Stimulated activated naive CD8-positive, alpha-beta T cell treated with anti-CD3 and anti-CD28 coated beads, Interleukin-15, Interleukin-2, amounts not matched to agents 100 U/mL and 50 U/mL, for 24 hours (primary cell): ENCODE measurements at places on chromosomes 6 and 20.

- no peak for DNase-seq
These were observed 26.4 kb downstream of the DZANK1 start for GRCh38 chr20:18440403-18440802.

- DNase-seq, result no peak
These were observed 21.8 kb downstream of the FOXA2 start for GRCh38 chr20:22562620-22563019.

DNA sequence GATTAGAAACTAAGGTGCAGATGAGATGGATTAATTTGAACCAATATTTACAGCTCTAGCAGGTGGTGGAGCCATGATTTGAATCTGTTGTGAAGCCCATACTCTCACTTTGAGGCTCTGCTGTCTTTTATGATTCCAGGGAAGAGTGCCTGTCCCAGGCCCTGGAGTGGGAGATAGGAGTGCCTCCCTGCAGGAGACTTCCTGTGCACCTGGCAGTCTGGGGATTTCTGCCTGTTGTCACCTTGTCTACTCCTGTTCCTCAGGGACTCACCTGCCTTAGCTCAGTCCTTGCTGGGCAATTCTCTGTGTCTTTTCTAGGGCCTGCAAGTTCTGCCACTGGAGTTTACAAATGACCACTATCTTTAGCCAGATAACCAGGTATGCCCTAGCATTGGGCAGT lies 46.3 kb downstream of the SCAND1 start:
- no peak for DNase-seq

GRCh38 chr6:143264379-143264778 lies 186.1 kb downstream of the ADAT2 start:
- DNase-seq, result no peak

- no peak for DNase-seq
These were observed 76.2 kb downstream of the MAP3K4 start for GRCh38 chr6:161067749-161068148.

DNA sequence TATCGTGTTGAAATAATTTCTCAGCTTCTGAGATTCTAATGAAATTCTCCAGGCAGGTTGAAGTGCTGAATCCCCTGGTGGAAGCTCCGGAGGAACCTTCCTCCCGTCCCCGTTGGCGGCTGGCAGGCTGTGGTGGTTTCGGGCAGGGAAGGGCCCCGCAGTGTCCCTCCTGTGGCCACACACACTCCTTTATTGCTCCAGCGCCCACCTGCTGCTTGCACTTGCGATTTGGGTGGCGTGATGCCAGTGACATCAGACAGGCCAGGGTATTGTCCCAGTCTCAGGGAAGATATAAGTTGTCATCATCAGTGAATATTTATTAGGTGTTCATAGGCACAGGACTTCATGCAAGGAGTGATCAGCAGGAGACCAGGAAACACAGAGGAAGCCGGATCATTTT lies 530.4 kb downstream of the QKI start:
- DNase-seq, result no peak

GRCh38 chr6:45619211-45619760 lies 241.6 kb upstream of the SUPT3H start:
- no peak for DNase-seq

DNA sequence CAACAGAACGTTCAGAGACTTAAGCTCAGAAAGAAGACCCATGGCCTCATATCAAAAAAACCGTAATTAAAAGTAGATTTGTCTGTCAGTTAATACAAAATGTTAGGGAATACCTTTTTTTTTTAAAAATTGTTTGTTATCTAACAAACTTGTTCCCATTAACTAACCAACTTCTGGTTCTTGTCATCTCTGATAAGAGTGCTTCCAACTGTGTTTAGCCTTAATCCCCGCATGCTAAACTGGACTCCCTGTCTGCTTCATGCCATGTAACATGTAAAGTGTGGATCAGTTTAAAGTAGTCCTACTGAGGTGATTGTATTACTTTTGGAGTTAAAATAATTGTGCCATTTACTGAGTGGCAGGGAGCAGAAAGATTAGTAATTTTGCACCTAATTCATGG lies 6.3 kb downstream of the JARID2 start:
- DNase-seq, result no peak

DNA sequence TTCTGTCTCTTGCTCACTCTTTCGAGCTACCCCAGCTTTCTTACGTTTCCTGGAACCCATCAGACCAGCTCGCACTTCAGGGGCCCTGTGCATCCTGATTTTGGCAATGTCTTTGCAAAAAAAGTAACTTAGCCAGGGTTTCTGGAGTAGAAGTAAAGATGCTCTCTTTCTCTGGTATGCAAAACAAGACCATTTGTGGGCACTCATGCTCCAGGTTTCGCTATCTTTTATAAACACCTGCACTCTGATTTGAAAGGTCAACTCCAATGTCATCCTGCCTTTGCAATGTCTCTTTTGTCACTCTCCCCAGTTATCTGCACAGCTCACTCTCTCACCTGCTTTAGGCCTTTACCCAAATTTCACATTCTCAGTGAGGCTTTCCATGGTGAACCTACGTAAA lies 869.1 kb downstream of the QKI start:
- no peak for DNase-seq

DNA sequence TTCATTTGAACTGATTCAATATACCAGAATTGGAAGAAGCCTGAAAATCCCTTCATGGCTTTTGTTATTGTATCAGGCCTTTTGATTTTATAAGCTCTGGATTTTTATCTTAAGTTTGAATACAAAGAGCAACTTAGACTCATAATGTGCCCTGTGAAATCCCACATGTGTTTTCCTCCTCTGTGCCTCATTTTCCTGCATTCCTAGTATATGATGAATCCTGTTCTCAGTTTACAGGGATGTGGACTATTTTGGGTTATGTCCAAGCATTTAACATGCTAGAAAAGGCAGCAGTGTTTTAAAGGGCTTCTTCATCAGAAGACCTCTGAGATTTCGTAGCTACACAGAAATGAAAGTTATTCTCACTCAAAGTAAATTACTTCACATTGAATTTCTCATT lies 455.0 kb downstream of the RFPL4B start:
- no peak for DNase-seq

DNA sequence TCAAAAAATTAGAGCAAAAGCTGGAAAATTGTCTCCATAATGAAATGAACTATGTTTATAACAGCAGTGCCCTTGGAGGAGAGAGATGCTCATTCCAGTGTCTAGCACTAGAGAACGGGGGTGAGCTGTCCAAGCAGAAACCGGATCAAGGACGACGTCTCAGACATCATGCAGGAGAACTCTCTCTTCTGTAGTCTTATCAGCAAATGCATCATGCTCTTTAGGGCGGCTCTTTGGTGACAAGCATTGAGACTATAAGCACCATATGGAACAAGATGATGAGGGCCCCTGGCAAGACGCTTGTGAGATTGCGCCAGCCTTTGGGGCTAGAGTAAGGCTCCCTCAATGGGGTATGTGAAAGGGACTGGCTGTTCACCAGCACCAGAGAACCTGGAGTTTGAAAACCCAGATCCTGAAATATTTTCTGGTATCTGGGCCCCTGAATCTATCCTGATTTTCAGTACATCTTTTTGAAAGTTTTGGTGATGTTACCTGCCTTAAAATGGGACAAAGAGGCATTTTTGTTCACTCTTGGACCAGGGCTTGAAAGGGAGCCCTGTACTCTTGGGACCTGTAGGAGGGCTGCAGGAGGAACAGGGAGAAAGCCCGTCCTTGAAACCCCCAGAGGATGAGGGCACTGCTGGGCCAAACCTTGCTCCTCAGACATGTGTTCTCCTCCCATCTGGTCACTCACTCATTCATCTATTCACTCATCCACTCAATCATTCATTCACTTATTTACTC lies 127.6 kb downstream of the TTLL2 start:
- DNase-seq, result no peak

GRCh38 chr6:34538581-34538980 lies 17.5 kb downstream of the SPDEF start:
- no peak for DNase-seq

DNA sequence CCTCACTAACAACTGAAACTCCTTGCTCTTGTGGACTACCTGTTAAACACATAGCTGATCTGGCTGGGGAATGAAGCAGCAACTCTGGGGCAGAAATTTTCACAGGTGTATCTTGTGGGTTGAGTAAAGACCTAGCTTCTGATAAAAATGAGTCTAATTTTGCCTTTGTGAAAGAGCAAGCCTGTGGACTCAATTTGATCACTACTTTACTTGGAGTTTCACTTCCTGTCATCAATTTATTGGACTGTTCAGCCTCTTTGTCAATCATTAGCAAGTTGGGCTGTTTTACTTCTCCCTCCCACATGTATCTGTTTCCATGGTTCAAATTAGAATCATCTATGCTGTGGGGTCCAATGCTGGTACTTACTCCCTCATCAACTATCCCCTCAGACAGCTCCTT lies 29.6 kb upstream of the CRIP3 start:
- DNase-seq, result no peak

DNA sequence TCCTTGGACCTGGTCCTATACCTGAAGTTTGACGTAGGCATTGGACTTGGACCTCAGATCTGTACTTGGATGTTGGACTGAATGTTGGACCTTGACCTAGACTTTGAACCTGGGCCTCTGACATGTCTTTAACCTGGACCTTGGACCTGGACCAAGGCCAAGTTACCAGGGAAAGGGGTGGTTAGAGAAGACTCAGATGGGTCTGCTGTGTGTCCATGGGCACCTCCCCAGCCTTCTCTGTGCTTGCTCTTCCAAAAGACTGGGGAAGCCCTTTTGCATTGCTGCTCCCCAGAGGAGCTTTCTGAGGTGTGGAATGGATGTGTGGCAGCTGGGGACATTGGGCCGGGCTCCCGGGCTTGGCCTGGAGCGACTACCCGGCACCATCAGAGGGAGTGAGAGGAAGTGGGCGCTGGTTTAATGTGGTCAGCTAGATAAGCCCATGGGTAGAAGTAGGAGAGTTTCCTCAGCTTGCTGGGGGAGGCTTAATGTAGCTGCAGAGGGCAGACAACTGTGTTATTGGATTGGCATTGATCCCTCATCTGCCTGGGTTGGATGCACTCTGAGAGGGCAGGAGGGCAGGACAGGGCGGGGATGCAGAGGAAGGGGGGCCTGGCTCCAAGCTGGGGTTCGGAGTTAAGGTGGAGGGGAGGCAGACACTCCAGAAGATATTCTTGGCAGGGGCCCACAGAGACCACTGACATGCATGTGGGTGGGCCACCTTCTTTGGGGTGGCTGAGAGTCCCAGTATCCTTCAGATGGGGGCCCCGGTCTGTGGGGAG lies 4.2 kb downstream of the SCRT2 start:
- no peak for DNase-seq

DNA sequence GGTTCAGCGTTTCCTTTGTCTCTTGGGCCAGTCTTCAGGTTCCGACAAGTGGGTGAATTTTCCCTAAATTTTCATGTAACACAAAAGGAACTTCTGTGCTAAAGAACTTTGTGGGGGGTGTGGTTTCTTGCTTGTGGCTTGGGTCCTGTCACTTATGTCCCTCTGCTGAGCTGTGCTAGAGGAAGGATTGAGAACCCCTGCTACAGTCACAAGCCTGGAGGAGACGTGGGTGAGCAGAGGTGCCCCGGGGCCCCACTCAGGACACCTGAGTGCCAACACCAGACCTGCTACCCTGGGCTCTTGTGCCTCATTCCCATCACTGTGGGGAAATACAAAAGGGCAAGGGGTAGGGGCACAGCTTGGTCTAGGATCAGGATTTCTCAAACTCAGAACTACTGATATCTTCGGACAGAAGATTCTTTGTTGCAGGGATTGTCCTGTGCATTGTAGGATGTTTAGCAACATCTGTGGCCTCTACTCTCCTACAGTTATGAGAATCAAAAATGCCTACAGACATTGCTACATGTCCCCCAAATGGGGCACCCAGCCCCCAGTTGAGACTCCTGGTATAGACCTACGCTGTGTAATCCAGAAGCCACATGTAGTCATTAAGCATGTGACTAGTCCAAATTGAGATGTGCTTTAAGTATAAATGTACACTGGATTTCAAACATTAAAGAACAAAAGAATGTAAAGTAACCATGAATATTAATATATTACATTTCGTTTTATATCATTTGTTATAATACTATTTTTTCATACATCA lies 128.7 kb downstream of the LY86 start:
- DNase-seq, result no peak

DNA sequence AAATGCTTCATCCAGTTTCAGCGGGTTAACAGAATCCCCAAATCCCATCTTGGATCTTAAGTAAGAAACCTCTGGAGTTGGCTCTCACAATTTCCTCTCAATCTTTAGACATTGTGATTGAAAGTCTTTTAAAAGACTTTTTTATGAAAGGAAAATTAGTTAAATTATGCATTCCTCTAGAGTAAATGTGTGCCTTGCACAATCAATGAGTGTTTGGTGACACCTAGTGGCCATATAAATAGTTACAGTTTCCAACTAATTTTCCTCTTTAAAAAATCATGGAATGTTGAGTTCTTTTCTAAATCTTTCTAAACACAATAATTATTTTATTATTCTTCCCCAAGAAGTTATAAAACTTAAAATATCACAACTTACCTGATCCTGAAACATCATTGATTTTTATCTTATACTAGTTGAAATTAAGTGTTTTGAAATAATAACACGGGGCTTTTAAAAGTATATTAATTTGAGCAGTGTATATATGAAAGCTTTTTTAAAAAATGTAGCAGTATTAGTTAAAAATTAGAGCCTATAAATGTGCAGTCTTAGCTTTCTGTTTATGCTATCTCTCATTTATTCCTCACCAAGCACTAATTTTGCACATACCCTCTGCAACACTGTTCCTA lies 66.4 kb downstream of the PKHD1 start:
- no peak for DNase-seq

DNA sequence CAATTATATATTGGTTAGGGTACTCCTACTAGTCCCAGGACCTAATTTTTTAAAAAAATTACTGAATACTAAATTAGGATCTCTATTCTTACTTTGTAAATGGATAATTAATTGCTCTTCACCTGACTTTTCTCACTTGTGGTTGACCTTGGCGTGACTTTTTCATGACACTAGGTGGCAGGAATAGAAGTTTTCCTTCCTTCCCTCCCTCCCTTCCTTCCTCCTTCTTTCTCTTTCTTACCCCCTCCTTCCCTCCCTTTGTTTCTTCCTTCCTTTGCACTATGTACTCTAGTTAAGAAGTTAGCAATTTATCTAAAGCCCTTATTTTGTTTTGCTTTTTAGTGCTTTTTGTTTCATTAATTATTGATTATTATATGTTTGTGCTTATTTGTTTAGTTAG lies 20.4 kb upstream of the HBS1L start:
- no peak for DNase-seq

- DNase-seq, result peak; percentile 87
These were observed 5.4 kb downstream of the NPBWR2 start for GRCh38 chr20:64101731-64102621.

DNA sequence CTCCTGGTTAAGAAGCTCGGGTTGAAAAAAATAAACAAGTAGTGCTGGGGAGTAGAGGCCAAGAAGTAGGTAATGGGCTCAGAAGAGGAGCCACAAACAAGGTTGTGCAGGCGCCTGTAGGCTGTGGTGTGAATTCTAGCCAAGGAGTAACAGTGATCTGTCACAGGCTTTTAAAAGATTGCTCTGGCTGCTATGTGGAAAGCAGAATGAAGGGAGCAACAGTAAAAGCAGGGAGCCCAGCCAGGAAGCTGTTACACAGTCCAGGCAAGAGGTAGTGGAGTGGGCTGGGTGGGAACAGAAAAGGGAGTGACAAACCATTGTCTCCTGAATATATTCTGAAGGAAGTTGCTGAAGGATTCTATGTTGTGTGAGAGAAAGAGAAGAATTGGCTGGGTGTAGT lies 2.0 kb downstream of the HFE start:
- DNase-seq, result no peak

- DNase-seq, result no peak
These were observed 230.1 kb upstream of the MOCS1 start for GRCh38 chr6:40164345-40164755.
